ENCODE measurements at places on chromosomes 3 and 15.
A peak's percentile ranks its signal among the peaks of the same experiment; 100 is the strongest.

- no peak for DNase-seq
Measured at GRCh38 chr3:94416768-94417167, 353.9 kb downstream of the NSUN3 start.

DNA sequence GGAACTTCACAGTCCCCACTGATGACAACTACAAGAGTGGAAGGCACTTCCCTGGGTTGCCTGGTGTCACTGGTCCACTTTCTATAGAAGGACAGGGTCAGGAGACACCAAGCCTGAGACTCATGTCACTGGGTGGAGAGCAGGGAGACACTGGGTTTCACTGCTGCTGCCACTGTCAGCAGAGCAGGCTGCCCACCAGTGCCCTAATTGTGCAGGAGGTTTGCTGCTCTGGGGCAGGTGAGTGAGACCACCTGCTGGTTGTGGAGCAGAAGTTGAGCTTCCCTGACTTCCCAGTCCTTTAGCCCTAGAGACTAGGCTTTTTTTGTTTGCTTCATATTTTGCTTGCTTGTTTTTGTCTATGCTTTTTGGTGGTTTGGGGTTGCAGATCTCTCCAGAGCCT lies 528.4 kb upstream of the RGMA start:
- no peak for DNase-seq

DNA sequence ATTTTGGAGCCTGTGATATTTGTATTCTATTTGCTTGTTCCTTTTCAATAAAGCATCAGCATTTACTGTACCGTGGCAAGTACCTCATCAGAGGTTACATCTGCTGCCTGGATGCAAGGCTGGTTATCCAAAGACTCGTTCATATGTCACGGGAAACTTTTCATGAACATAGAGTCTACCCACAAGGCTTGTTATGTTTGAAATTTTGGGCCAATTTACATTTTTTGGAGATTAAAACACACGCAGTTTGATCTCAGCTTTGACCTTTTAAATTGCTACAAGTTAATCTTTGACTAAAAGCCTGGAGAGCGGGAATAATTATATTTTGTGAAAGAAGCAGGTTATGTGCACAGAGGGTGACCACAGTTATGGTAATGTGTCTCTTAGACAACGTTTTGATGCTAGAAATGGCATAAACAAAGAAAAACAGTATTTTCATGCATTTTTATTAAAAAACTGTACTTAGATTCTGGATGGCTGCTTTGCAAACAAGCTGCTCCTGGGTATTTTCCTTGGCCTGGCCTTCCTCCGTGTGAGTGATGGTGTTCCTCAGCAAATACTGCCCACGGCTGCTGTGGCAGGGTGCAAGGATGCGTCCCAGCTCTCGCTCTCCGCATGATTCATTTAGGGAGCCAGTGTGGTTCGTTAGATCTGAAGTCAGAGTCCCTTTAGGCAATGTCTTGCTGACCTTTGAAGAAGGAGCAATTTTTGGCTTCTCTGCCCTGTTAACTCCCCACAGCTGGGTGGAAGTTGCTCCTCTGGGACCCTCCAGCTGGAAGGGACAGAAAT lies 27.1 kb downstream of the CHST2 start:
- DNase-seq = no peak

GRCh38 chr3:15631426-15632211 lies 30.1 kb downstream of the BTD start:
- no peak for DNase-seq

- no peak for DNase-seq
Measured at GRCh38 chr3:97269202-97269601, 454.8 kb downstream of the EPHA6 start.

DNA sequence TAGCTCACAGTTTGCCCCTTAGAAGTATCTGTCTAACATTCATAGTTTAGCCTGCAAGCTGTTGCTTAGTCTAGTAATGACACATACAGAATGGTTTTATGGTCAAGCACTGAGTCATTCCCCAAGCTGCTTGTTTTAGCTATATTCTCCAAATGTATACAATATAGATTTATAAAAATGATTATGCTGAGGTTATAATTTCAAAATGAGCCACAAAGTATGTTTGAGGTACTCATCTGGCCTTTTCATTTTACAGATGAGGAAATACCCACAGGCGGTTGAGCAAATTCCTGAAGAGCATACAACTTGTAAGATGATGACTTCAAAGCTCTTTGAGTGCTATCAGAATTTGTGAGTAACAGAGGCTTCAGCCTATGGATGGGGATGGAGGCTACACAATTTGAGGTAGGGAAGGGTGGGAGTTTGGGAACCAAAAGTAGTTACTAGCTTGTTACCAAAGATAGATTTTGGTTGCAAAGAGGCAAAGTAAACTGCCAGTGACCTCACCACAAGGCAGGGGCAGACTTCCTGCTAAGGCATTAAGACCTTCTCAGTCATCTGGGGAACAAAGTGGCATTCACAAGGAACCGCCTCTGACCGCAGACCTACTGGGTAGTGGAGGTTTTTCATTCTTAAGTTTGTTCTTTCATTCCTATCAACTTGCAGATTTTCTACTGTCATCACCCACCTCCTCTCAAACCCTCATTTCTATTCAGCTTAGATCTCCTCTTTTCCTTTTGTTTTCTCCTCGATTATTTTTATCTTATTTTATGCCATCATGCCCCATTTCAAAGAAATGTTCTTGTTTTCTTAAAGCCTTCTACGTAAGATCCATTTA lies 257.2 kb upstream of the NECTIN3 start:
- no peak for DNase-seq

GRCh38 chr3:127784865-127785710 lies 37.2 kb downstream of the MGLL start:
- DNase-seq = no peak

DNA sequence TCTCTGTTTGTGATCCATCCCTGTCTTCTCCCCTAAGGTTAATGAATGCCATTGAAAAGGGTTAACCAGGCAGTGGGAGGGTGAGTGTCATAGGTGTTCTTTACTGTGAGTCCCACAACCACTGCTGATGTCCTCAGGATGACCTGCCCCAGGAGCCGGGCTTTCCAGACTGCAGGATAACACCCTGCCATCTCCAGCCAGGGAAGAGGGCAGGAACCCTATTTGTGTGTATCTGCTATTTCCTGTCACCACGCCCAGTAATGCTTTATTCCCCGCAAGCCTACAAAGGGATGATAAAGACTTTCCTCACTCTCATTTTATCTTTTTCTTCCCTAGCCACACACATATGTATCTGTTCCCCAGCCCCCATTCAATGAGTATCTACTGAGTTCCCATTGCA lies 15.6 kb upstream of the CTXND1 start:
- no peak for DNase-seq

GRCh38 chr15:35376707-35377106 lies 169.3 kb downstream of the DPH6 start:
- DNase-seq = no peak

DNA sequence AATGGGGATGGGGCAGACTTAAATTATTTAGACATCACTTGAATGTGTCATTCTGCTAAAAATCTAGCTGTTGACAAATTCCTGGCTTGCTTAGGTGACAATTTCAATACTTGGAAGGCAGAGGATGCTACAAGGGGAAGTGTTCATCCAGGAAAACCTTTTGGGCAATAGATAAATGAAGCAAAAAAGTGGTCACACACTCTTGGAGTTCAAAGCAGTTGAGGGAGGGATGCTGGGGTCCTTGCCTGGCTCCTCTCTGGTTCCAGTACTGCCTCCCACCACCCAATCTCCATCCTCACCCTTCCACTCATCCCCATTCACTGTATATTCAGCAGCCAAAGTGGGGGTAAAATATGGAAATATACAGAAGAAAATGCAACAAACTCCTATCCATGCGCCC lies 52.6 kb upstream of the FRMD4B start:
- no peak for DNase-seq

DNA sequence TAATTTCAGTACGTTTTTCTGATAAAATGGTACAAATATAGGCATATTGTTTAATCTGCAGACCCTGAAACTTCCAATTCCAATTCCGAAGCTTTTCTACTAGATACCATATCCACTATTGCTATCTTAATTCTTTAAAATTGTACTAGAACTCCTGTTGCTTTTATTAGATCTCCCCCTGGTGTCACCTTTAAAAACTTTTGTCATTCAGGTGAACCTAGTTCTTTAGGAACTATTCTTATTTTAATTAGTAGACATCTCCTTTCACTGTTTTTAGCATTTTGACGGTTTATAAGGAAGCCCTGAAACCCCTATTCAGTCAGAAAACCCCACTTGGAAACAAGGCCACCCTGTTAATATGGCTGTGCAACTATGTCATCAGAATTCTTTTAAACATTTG lies 22.3 kb downstream of the C2CD4B start:
- DNase-seq = no peak

DNA sequence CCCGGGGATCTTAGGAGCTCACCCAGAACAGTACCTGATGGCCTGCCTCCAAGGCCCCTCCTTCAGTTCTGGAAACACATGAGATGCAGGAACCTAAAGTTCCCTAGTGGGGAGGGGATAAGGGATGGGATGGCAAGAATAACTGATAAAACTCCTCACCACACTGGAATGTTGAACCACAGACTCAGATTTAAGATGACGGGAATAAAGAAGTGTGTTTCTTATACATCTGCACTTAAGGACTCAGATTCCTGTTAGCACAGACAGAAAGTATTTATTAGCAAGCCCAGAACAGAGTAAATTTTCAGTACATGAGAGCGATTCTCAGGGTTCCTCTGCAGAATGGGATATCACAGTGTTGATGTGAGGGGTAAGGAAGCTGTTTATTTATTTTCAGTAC lies 245.2 kb downstream of the TLE3 start:
- DNase-seq = no peak

GRCh38 chr15:86157606-86158293 lies 78.1 kb downstream of the AGBL1 start:
- DNase-seq = no peak

GRCh38 chr3:43960448-43960840 lies 269.7 kb downstream of the ABHD5 start:
- DNase-seq = no peak

- DNase-seq = no peak
Measured at GRCh38 chr3:40869013-40869412, 330.3 kb upstream of the CTNNB1 start.

DNA sequence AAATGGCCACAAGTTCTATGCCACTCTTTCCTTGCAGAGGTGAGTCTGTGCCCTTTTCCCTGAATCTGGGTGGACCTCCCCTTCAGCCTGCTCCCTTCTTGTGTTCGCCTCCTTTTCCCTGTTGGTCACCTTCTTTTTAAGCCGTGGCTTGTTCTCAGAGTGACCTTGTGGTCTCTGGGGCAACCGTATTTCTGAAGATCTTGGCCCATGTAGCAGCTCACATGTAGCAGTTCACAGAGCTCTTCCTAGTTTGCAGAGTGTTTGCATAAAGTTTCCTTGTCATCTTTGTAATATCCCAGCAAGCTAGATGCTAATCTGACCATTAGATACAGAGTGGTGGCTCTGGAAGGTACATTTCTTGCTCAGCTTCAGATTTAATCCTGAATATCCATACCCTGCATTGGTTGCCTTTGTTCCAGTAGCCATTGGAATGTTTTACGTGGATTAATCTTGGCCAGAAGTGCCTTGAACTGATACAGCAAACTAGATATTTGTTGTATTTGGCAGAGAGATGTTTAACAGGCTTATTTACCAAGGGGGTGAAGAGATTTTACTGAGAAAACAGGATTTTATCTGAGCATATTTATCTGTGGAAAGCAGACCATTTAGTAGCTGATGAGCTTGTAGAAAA lies 40.7 kb upstream of the BSN start:
- no peak for DNase-seq

DNA sequence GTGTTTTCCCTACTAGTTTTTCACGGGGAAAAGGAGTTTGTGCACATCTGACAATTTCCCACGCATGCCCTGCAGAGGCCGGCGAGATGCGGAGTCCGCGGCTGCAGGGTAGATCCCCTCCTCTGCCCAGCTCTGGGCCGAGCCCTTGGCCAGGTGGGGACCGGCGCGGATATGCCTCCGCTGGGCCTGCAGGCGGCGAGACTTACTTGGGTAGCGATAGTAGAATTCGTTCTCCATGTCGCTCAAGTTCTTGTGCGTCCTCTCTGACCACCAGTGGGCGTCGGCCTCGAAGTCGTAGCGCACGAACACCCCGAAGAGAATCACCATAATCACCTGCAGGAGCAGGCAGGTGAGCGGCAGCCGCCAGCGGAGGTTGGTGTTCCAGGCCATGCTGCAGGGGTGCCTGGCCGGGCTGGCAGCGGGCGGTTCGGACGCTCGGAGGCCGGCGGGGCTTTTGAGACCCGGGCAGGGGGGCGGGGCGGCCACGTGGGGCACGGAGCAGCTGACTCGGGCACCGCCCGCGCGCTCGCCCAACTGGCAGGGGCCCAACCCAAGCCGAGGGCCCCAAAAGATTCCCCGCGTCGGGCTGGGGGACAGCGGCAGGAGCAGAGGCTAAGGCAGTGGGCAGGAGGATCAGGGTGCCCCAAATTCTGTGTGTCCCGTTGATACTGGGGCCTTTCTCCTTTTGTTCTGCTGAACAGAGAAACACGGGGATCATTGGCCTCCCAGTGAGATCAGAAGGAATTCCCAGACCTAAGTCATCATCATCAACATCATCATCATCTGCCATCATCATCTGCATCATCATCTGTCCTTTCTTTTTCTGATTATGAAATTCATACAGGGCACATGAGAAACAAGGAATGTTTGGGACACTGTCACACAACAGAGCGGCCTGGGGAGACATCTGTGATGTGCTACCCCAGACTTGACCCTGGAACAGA lies at the start of gene RHCG:
Gene RHCG, minus strand, starts transcription at position 429 of the 944 bp plus-strand sequence. Its CDS starts 39 bp downstream, at position 390.
- DNase-seq = peak; percentile 89

DNA sequence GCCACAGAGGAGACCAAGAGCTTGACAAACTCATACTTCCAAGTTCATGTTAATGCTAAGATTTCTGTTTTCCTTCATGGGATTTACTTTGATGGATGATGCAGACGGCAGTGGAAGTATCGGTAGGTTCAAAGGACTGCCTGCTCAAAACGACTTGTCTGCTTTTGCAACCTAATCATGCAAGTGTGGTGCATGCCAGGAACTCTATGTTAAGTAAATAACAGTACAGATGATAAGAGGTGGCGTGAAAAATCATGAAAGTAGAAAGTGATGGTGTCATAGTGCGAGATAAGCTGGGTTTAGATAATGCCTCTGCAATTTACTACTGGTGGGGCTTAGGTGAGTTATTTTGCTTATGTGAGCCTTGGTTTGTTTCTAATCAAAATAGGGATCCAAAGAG lies 14.7 kb upstream of the LMCD1 start:
- no peak for DNase-seq

- no peak for DNase-seq
Measured at GRCh38 chr3:132136334-132136716, 101.5 kb upstream of the CPNE4 start.
